Anterior cingulate cortex (tissue), 58 donors: ENCODE measurements at places on chromosomes 4 and X.

- no peak for DNase-seq
Observed at GRCh38 chrX:46637938-46638337, 64.4 kb downstream of the CHST7 start.

DNA sequence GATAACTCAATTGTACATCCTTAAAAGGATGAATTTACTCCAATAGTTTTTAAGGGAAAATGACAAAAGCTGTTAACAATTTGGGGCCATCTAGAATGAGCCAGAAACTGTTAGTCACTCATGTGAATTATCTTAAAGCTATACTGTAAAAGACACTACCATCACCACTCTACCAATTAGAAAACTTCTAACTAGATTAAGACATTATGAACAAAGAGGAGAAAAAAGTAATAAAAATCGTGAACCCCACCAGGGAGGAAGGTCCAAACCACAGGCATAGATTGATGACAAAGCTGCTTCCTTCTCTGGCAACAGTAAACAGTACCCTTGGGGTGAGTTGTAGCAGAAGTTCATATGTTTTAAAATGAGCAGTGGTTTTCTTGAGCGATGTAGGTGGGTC lies 106.1 kb downstream of the PDGFC start:
- no peak for DNase-seq

DNA sequence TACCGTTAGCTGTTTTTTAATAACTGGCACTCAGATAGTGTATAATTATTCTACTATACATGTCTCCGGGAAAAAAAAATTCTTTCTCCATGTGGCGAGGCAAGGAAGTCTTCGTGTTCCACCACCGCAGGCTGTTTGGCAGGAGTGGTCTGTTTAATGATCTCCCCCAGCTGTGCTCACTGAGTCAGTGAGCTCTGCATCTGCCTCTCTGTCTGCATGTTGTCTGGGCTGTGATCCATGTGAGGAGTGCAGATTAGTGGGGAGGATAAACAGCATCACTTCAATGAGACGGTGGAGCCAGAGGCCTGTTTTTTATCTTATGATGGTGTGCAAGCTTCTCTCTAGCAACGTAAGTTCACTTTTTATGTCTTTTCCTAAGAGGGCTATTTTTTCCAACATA lies 69.8 kb downstream of the RPS3A start:
- peak; percentile 20 for DNase-seq

GRCh38 chr4:24672880-24673279 lies 88.5 kb upstream of the DHX15 start:
- DNase-seq, result no peak

DNA sequence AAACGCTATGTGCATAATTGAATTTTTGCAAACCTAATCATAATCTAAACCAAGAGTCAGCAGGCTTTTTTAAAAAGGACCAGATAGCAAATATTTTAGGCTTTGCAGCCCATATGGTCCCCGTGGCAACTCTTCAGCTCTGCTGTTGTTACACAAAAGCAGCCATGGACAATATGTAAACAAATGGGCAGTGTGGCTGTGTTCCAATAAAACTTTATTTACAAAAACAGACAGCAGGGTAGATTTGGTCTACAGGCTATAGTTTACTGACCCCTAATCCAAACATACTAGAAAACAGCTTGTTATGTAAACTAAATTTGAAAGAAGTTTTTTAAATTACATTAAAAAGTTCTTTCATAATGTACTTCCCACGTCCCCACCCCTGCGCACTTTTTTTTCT lies 53.1 kb downstream of the FUNDC1 start:
- DNase-seq, result no peak

- DNase-seq, result no peak
Observed at GRCh38 chr4:104424989-104425388, 69.7 kb downstream of the CXXC4 start.

- no peak for DNase-seq
Observed at GRCh38 chrX:7987160-7988012, 60.2 kb upstream of the PNPLA4 start.

- DNase-seq, result no peak
Observed at GRCh38 chr4:93829820-93830687, 1.5 kb downstream of the ATOH1 start.

DNA sequence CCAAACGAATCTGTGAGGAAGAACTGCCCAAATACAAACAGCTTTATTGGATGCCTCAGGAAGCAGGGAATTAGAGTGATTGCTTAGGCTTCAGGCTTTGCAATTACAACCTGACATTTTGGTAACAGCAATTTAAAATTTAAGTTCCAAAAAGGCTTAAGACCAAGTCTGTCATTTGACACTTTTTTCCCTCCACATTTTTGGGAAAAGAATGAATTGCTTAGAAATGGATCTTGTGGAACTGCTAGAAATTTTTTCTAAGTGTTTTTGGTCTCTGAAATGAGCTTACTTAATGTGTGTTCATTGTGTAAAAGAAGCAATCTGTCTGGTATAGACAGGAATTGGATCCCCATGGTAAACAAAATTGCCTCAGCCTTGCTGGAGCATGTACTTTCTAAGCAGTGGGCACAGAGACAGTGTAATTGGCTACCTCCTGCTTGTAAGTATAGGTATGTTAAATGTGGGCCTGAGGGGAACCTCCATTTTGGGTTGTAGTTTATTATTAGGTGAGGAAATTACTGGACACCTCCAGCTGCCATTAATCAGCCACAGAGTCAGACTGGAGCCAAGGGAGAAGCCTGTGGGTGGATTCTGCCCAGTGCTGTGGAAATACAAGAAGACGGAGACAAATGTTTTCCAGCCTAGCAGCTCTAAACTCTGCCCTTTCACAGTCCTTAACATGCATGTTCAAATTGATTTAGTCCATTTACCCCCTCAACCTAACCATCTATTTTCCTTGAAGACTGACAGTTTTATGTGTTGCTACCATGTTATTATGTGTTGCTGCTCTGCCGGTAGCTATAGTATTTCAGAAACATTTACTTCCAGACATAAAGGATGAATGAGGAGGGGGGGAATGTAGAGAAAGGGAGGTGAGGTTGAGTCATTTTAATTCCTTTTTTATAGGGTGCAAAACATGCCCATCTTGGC lies 473.0 kb downstream of the SPRY1 start:
- DNase-seq, result no peak

DNA sequence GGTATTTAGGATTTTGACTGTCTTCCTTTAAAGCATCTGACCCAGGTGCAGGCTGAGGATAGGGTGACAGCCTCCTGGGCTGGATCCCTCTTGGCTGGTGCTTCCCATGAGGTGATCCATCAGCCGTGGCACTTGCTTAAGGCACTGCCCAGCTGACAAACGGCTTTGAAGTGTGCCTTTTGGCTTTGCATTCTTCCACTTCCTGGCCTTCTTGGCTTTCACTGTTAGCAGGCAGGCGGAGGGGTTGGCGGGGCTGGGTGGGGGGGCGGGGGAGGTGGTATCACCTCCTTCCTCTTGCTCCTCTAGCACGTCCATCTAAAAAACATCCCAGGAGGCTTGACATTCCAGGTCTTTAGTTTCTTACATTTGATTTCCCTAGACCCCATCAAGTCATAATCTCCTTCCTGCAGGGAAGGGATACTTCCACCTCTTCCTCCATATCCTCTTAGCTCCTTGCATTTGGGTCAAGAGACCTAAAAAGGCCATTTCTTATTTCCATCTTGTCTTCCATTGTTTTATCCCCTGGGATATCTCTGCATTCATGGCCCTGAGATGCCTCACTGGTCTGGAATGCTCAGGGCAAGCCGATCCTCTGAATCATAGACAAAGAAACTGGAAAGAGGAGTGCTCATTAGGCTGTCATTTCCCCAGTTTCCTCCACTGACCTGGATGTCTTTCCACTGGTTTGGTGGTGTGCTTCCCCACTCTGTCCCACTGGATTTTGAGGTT lies 11.3 kb upstream of the APLN start:
- DNase-seq, result no peak

DNA sequence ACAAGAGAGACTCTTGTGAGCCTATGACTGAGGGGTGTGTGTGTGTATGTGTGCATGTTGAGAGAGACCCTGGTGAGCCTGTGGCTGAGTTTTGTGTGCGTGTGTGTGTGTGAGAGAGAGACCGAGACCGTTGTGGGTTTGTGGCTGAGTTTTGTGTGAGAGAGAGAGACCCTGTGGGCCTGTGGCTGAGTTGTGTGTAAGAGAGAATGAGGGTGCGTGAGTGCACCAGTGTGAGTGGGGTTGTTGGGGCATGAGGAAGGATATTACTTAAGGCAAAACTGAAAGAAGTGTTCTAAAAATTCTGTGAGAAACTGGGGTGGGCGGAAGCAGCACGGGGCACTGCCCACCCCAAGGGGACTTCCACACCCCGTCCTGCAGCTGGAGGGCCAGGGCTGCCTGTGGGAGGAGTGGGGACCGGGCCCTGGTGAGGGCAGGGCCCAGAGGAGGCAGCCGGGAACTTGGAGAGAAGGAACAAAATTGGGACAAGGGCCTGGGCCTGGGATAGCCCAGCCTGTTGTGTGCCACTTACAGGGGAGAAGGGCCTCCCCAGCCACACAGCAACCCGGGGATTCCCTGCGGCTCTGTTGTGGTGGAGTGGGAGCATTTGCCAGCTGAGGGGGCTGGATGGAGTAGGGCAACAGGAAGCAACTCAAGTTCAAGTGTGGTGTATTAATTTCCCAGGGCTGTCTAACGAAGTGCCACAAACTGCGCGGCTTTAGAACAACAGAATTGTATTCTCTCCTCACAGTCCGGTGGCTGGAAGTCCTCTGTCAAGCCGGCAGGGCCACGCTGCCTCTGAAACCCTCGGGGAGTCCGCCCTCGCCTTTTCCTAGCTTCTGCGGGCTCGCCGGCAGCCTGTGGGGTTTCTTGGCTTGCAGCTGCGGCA lies 22.1 kb downstream of the TMEM131L start:
- no peak for DNase-seq

DNA sequence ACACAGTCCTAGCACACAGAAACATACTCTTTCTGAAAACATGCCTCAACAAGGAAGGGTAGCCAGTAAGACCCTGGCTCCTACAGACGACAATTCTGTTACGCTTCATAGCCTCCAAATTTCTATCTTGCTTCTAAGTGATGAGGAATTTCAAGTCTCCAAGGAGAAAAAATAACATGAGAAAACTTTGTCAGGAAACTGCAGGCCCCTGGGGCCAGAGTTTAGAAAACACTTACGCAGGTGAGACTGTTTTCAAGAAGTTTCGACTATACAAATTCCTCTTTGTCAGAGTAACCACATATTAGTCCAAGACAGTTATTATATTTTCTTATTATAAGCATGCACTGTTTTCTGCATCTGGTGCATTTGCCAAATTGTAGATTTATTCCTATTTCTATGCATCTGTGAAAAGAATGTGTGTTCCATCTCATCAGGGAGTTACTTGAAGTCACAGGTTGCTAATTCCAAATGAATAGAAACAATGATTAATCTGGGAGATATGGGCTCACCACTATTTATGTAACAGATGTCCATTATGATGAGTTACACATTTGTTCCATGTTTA lies 30.3 kb upstream of the HCCS start:
- no peak for DNase-seq

GRCh38 chr4:65126200-65126599 lies 544.1 kb downstream of the EPHA5 start:
- no peak for DNase-seq

DNA sequence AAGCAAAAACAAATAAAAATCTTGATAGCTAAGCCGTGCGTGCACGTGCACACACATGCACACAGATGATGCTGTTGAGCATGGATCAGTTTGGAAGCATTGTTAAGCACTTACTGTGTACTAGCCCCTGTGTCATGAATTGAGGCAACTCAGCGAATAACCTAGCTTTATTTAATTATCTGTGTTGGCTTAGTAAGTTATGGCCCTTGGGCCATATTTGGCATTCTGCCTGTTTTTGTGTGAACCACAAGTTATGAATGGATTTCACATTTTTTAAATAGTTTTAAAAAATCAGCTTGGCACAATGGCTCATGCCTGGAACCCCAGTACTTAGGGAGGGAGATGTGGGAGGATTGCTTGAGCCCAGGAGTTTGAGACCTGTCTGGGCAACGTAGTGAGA lies 113.6 kb upstream of the CBLL2 start:
- DNase-seq, result no peak

GRCh38 chrX:7709845-7710244 lies 133.1 kb upstream of the VCX start:
- no peak for DNase-seq

DNA sequence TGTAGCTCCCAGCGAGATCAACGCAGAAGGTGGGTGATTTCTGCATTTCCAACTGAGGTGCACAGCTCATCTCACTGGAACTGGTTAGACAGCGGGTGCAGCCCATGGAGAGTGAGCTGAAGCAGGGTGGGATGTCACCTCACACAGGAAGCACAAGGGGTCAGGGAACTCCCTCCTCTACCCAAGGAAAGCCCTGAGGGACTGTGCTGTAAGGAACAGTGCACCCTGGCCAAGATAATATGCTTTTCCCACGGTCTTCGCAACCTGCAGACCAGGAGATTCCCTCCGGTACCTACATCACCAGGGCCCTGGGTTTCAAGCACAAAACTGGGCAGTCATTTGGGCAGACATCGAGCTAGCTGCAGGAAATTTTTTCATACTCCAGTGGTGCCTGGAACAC lies 216.4 kb upstream of the TET2 start:
- DNase-seq, result no peak

GRCh38 chr4:3285558-3286334 lies 7.1 kb upstream of the RGS12 start:
- DNase-seq, result no peak

DNA sequence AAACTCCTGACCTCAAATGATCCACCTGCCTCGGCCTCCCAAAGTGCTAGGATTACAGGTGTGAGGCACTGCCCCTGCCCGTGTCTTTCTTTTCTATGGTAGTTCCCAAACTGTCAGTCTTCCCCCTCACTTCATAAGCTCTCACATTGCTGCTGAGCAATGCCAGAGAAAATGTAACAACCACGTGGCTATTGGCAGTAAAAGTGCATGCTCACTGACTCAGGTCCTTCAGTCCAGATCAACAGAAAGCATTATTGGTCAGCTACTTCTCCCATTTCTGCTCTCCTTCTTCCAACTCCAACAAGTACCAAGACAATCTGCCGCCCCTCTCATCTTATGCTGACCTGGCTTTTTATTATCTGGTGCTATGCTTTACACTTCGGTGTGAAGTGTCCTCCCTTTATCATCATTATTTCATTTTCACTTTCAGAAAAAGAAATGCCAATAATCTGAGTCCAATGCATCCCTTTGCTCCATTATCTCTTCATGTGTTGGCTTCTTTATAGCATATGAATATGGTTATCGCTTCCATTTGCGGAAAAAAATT lies 133.8 kb upstream of the UGT8 start:
- DNase-seq, result no peak

DNA sequence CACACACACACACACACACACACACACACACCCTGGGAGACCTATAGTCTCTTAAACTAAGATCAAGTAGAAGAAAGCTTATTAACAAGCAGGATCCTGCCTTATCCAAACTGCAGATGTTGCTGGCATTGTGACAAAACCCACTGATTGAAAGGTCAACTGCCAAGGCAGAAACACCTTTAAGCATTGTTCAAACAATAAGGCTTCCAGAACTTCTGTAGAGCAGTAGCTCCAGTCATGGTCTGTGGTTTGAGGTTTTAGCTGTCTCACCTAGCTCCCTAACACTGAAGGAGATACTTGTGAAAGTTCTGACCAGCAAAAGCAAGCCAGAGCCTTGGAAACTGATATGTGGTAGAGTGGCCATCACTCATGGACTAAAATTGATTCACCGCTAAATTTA lies 59.8 kb downstream of the PTCHD1 start:
- no peak for DNase-seq
